Thymus (tissue), 14 donors: ENCODE measurements at places on chromosomes 1 and 21. TPM values are rescaled to one million over a fixed set of nuclear protein-coding genes. Genes with fewer than 3 reads are reported as not detected.
A peak's percentile ranks its signal among the peaks of the same experiment; 100 is the strongest.

Gene TRAPPC10
- polyA plus RNA-seq, result 14.0 TPM

Gene FCGR1A
- 27.7 TPM for polyA plus RNA-seq

DNA sequence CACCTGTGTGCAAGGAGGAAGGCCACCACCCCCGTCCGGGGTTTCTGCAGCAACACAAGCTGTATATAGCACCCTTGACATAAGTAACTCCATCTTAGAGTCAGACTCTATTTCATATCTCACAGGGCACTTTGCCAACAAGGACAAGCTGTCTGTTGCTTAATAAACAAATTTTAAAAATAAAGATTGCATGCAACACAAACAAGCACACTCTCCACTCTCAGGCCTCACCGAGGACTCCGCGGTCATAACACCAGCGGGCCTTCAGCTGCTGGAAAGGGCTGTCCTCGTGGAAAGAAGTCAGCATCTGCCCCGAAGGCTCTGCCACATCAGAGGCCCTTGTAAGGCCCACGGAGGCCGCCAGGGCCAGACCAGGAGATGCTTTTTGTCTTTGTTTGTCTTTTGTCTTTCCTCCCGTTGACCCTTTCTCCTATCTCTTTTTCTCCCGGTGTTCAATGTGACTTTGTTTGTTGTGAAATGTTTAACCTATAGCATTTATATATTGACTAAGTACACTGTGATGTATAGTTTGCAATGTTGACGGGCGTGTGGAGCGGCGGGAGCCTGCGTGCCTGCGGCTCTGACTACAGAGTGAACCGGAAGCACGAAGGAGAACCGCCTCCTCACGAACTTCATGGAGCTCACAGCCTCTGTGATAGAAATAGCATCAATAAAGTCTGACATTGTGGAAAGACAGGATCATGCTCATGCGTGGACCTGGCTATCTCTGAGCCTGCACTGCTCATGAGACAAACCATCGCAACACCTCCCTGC lies 24.1 kb downstream of the MEGF6 start:
- no peak for DNase-seq

- DNase-seq, result no peak
Measured at GRCh38 chr1:10779841-10780240, 16.6 kb downstream of the CASZ1 start.

Gene DNAJC28
- polyA plus RNA-seq, result 3.9 TPM

- DNase-seq, result no peak
Measured at GRCh38 chr1:102886638-102887037, 221.7 kb downstream of the COL11A1 start.

GRCh38 chr21:35254006-35254764 lies 205.1 kb upstream of the RUNX1 start:
- no peak for DNase-seq

- no peak for DNase-seq
Measured at GRCh38 chr1:201418461-201418860, 3.1 kb downstream of the TNNI1 start.

DNA sequence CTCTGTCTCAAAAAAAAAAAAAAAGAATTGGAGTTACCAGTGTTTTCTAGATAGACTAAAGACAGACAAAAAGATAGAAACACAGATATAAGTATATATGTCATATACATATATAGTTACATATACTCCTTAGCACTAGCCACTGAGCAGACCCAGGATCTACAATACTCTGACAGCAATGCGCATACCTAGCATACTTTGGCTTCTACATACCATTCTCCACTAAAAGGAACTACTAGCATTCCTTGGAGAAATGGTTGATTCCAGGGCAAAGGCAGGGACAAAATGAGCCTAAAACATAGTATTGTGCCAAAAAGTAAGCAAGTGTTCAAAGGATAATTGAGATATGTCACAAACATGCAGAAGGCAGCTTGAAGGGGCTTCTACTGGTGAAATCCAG lies 22.7 kb downstream of the SYNJ1 start:
- DNase-seq, result no peak

DNA sequence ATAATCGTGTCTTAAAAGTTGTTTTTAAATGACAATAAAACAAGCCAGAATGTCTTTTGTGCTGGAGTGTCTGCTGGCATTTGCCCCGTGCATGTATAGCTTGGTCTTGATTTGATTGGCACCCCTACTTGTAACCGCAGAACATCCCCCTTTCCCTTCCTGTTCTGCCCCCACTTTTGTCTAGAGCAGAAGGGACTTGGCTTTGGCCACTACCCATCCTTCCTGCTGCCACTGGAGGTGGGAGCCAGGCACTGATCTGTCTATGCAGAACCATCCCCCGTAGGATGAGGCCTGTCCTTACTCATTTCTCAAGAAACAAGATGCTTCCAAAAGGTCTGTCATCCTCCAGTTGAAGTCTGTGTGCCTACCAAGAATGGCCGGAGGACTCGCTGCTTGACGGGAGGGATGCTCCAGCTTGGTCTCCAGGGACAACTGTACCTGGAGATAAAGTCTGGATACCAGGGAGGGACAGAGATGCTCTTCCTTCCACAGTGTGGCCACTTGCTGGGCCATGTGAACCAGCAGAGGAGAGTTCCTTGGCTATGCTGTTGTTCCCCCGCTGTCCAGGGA lies 1.1 kb upstream of the SLC27A3 start:
- DNase-seq, result no peak

GRCh38 chr1:43062527-43063095 lies 103.9 kb upstream of the SLC2A1 start:
- no peak for DNase-seq

GRCh38 chr1:47830641-47831333 lies 166.4 kb downstream of the TRABD2B start:
- no peak for DNase-seq

DNA sequence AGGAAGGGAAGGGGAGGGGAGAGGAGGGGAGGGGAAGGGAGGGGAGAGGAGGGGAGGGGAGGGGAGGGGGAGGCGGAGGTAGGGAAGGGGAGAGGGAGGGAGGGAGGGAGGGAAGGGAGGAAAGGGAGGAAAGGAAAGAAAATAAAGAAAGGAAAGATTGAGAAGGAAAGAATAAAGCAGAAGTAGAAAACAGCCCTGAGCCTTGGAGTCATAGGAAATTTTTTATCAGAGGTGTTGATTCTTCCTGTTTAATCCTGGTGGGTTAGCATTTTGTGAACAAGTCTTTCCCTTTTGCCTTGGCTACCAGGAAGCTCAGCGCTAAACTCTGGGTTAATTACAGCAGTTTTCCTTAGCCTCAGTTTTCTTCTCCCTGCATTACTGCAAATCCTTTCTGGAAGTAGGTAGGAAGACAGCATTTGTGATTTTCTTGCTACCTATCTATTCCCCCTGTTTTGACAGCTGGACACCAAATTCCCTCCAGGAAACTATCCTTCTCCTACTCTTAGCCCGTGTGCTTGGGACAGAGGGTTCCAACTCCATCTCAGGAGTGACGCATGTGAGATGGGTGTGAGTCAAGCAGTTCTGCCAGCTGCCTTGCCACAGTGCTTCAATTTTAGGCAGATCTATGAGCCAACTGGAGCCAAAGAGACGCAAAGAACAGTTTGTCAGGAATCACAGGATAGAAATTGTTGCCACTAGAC lies 26.9 kb downstream of the TOMM20 start:
- no peak for DNase-seq

DNA sequence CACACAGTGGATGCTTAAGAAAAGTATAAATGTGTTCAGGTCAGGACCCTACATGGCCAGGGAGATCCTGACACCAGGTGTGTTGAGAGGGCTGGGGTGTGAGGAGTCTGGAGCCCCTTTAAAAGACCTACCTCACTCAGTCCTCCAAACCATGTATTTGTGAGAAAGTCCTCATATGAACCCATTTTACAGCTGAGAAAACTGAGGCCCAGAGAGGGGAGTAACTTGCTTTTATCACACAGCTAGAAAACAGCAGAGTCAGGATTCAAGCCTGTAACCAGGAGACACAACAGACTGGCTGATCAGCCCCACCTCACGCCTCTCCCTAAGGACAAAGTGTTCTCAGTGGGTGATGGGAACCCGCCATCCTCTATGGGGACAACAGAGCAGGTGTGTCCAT lies 706.7 kb downstream of the PTPRU start:
- no peak for DNase-seq

GRCh38 chr1:67264899-67265298 lies 42.8 kb upstream of the IL12RB2 start:
- peak; percentile 30 for DNase-seq
